ENCODE measurements at places on chromosomes 3 and 15.

GRCh38 chr15:66884661-66885237, 180.7 kb upstream of the SMAD3 start:
- no peak for DNase-seq

- DNase-seq = no peak
Measured at GRCh38 chr15:63473007-63473748, 31.2 kb upstream of the USP3 start.

DNA sequence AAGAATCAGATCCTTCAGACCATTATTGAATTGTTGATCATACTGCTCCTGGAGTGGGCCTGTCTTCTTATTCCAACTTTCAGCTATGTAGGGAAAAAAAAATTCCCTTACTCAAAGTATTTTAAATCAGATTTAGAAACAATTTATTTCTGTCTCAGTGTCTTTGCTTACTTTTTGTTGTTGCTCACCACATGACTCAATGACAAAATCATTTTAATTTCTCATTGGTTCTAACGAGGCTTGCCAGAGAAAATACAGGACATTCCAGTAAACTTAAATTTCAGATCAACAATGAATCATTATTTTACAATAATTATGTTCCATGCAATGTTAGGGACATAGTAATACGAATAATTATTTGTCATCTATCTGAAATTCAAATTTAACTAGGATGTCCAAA, 748.5 kb upstream of the CBLB start:
- no peak for DNase-seq

DNA sequence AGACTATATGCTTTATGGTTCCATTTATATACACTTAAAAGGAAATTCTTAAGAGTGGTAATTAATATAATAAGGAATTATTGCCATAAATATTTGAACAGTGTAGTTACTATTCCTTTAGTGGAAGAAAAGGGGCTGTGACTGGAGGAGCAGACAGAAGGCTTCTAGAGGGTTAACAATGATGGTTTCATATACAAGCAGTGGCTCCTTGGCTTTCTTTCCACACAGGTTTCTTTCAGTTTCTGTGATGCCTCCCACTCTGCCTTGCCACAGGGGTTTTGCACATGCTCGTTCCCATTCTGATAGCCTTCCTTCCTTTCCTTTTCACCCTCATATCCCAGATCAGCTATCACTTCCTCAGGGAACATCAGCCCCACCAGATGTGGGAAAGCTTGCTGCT, 108.8 kb upstream of the LYSMD4 start:
- DNase-seq = no peak

DNA sequence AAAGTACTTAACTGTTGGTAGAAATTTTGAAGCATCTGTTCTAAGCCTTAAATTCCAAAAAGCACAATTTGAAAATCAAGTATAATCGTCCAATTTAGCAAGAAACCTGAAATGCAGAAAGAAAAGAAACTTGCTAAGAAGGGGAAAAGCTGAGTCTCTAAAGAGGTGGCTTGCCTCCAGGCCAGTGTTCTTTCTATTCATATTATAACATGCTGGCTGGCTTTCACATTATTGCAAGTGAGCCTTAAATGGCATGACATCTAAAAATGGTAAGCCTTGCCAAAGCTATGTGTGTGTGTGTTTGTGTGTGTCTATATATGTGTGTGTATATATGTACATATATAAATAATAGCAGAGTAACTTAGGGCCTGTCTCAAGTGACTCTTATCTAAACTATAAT, 89.5 kb downstream of the FGF12 start:
- no peak for DNase-seq

DNA sequence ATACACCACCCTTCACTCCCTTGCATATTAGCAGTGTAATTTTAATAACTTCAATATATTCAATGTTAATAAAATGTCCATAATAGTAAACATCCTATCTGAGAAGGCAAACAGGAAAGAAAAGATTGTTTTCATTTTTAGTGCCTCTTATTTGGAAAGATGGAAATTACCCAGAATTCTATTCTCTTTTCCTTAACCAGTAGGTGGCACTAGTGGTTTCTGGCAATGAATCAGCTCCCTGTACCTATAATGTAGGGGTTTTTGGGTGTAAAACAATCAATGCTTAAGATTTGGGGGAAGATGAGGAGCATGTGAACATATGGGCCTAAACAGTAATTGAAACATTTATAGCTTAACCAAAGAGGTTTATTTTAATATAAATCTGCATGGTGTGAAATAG, 5.7 kb upstream of the SEMA6D start:
- no peak for DNase-seq

GRCh38 chr3:42683875-42684598, 1.3 kb upstream of the KLHL40 start:
- DNase-seq = no peak

DNA sequence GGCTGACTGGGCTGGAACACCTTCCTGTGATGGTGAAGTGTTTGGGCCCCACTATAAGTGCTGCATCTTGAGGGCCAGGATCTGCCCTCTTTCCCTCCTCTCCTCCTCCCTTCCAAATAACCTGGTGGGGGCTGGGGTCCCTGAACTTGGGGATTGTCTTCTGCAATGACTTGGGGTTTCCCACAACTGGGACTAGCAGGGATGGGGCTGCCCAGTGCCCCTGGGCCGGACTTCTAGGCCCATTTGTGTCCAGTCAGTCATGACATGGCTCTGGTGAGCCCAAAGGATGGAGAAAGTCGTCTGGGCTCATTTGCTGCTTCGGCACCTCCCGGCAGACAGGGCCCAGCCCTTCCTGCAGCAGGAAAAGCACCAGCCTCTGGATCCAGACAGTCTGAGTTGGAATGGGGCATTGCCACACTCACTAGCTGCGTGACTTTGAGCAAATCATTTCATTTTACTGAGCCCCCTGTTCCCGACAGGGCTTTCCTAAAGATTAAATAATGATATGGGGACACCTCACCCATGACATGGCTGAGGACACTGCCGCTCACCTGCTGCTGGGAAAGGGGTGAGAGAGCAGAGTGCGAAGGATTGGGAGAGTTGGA, 113.2 kb downstream of the DNAJB8 start:
- DNase-seq = no peak

- DNase-seq = no peak
Measured at GRCh38 chr3:18127174-18127858, 297.8 kb downstream of the SATB1 start.

DNA sequence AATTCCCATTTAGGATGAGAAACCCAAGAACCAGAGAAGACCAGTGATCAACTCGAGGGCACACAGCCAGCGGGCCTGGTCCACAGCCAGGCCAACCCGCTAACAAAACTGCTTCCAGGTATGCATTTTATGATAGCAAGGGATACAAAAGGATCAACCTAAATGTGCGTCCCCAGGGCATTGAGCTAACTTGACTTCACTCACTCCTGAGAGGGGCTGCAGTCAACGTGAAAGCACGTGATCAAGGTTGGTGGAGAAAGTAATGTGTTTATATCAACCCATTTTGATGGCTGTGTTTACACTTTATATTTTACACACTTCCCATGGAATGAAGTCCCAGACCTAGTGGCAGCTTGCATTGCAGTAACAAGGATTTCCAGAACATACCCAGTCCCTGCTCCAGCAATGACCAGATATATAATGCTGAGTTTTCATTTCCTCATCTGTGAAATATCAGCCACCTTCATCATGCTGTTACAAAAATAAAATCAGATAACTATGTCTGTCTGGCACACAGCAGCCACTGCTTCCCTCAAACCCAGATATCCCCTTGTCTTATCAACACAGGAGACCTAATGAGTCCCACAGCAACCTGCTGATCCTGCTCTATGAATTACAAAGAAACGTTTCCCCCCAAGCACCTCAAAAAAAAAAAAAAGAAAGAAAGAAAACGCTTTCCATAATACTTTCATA, 2.0 kb downstream of the KLHL6 start:
- DNase-seq = no peak

- DNase-seq = no peak
Measured at GRCh38 chr3:23239211-23240068, 36.3 kb downstream of the UBE2E2 start.

- DNase-seq = no peak
Measured at GRCh38 chr3:4889896-4890295, 89.3 kb upstream of the BHLHE40 start.

- DNase-seq = no peak
Measured at GRCh38 chr3:167162083-167162482, 218.0 kb downstream of the ZBBX start.

- no peak for DNase-seq
Measured at GRCh38 chr15:31145271-31145911, 43.9 kb upstream of the TRPM1 start.

DNA sequence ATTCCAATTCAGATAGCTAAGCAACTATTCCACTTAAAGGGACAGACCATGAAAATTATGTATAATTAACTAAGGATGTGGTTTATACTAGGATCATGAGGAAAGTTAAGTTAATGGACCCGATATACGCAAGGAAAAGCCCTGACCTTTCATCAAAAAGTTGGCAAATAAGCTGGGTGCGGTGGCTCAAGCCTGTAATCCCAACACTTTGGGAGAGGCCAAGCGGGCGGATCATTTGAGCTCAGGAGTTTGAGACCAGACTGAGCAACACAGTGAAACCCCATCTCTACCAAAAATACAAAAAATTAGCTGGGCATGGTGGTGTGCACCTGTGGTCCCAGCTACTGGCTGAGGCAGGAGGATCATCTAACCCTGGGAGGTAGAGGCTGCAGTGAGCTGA, 39.6 kb downstream of the SCAP start:
- DNase-seq = no peak

GRCh38 chr3:104907507-104907906, 459.2 kb upstream of the ALCAM start:
- no peak for DNase-seq

- DNase-seq = no peak
Measured at GRCh38 chr15:61205346-61205921, 23.7 kb downstream of the RORA start.

DNA sequence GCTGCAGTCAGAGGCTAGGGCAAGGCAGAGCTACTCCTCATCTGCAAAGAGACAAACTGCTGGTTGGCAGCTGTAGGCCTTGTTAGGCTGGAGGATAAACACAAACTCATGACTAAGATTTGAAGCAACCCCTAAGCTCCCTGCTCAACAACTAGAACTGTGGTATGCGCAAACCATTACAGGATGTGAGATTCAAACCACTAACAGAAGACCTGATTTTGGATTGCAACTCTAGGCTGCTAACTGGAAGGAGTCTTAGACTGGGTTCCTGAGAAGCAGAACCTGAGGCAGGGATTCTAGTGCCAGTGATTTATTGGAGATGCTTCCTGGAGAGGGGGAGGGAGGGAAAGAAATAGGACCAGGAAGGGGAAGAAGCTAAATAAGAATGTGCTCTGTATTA, 22.5 kb downstream of the CCR4 start:
- no peak for DNase-seq

DNA sequence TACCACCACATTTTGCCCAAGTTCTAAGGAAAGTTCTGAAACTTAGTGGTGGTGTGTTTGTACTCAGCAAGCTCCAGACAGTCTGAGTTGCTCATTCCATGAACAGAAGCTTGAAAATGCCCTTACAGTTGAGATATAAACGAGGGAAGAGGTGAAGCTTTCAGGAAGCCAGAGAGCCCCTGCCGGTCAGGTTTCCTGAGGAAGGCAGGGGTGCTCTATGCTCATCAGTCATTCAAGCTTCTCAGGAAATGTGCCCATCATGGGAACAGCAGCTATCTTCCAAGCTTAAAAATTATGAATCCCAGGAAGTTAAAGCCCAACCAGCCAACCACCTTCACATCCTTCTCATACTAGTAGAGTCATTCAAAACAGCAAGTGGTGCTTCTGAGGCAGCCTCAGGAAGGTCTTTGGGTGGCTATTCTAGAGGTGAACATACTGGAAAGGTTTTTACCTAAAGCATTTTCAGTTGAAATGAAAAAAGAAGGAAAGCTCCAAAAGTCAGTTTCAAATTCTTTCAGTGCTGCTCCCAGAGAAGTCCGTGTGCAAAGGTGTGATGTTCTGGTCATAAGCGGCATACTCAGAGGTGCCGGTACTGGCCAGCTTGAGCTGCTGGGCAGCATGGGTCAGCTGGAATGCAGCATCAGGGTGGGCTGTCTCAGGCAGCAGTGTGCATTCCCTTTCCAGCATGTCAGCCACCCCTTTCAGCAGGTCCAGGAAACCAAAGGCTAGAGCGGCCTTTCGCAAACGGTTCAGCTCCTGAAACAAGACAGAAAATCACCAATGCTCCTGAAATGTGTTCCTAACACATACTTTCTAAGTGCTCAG, 31.8 kb downstream of the INTS14 start:
- no peak for DNase-seq

DNA sequence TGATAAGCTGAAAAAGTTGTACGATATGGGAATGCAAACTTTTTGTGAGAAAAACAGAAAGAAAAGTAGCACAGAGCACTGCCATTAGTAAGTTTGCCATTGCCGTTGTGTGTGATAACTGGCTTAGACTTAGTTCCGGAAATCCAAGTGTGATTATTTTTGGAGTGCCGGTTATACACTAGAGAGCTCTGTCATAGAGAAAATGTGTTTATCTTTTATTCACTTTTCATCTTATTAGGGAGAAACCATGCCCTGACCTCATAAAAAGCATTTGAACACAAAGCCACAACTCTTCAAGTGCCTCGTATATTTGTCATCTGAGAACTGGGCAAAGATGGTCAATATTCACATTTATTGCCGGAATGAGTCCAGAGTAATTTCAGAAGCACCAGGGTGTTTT, 36.1 kb downstream of the CTDSPL start:
- no peak for DNase-seq

DNA sequence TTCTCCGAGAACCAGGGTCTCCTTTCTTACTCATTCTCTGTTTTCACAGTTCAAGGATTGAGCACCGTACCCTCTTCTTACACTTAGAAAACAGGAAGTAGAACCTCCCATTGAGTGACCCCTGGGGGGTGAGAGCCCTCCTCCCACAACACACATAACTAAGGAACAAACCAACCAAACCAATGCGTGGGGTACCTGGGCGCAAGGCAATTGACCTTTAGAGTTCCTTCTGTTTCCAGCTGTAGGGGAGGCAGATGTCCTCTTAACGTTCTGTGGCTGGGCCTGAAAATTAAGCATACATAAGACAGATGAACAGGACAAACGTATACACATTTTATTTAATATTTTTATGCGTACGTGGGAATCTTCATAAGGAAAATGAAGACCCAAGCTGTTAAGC, 33.5 kb upstream of the TIMP4 start:
- no peak for DNase-seq

DNA sequence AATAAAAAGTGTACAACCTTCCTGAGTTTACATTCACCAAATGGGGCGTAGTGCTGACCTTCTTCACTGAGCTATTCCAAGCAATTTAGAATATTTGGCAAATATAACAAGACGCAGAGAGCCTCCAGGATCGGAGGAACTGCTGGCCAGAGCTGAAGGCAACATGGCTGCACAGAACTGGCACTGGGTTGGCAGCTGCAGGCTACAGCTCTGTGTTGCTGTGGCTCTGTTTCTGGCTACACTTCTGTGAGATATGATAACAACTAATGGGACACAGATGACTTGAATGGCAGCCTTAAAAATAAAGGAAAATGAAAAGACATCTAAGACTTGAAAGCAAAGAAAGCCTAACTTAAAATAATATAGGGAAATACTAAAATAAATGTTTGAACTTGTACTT, 10.8 kb upstream of the SLC6A20 start:
- DNase-seq = no peak
